ENCODE measurements at places on chromosomes 7 and 10. TPM values are rescaled to one million over a fixed set of nuclear protein-coding genes. Genes with fewer than 3 reads are reported as not detected.

- DNase-seq: no peak
- H3K36me3 ChIP-seq: no peaks in the 10 kb centered on the region
- H3K27me3 ChIP-seq: no peaks in the 10 kb centered on the region
Observed at GRCh38 chr10:71133710-71134686, 78.4 kb upstream of the UNC5B start.

DNA sequence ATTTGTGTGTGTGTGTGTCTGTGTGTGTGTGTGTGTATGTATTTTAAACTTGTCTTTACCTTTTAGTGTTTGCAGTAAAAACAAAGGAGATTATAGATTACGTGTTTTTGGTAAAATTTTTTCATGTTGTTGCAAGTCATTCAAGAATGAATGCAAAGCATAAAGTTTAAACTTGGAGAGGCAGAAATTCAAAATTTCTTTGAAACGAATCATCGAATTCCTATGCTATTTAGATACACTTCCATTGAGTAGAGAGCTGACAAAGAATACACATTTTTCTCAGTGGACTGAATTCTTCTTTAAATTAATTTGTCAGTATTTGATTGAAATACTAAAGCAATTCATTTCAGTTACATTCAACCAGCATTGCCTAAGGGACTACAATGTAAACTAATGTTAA is 66.0 kb upstream of the HDAC9 start:
- H3K27ac ChIP-seq: no peak overlapping the region
- no peak overlapping the region for H3K4me3 ChIP-seq
- no peaks in the 10 kb centered on the region for H3K27me3 ChIP-seq
- no peak for DNase-seq

- DNase-seq: peak; percentile 43
- peak overlapping the region; percentile 97 for H3K4me3 ChIP-seq
- peaks cover 33% of the 10 kb centered on the region for H3K36me3 ChIP-seq
- H3K27me3 ChIP-seq: no peaks in the 10 kb centered on the region
- peaks cover 45% of the 10 kb centered on the region for H3K4me1 ChIP-seq
Observed at GRCh38 chr10:100349087-100349486, 2.1 kb downstream of the SCD start.

DNA sequence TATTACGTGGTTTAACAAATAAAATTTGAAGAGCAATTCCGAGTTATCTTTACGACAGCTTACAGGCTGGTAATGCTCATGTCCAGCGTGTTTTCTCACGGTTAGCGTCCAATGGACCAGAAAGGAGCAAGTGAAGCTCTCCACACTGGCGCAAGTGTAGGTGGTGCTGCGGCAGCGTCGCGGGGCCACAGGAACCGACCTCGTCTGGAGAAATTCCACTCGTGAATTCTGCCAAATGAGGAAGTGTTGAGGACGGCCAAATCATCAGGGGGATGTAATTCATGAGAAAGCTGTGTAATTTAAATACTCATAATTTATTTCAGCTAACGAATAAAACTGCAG is 350 bp upstream of the ZNF37A start:
- H3K27ac ChIP-seq: no peak overlapping the region
- no peak for DNase-seq
- no peaks in the 10 kb centered on the region for H3K27me3 ChIP-seq
- H3K4me1 ChIP-seq: no peaks in the 10 kb centered on the region

DNA sequence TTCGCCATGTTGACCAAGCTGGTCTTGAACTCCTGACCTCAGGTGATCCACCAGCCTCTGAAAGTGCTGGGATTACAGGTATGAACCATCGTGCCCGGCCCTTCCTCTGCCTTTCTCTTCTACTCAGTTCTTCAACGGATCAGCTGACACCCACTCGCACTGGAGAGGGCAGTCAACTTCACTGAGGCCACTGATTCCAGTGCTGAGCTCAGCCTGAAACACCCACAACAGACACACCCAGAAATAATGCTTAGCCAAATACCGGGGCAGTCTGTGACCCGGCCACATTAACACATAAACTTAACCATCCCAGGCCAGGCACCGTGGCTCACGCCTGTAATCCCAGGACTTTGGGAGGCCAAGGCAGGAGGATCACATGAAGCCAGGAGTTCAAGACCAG is 119.3 kb upstream of the CHST15 start:
- no peaks in the 10 kb centered on the region for H3K4me1 ChIP-seq
- no peaks in the 10 kb centered on the region for H3K36me3 ChIP-seq
- no peak for DNase-seq
- H3K27me3 ChIP-seq: no peaks in the 10 kb centered on the region
- no peak overlapping the region for H3K27ac ChIP-seq
- no peak overlapping the region for H3K4me3 ChIP-seq

- no peak overlapping the region for H3K27ac ChIP-seq
- no peaks in the 10 kb centered on the region for H3K36me3 ChIP-seq
- no peak overlapping the region for H3K4me3 ChIP-seq
- peaks cover 36% of the 10 kb centered on the region for H3K4me1 ChIP-seq
Observed at GRCh38 chr10:18205098-18205834, 65.0 kb downstream of the CACNB2 start.

DNA sequence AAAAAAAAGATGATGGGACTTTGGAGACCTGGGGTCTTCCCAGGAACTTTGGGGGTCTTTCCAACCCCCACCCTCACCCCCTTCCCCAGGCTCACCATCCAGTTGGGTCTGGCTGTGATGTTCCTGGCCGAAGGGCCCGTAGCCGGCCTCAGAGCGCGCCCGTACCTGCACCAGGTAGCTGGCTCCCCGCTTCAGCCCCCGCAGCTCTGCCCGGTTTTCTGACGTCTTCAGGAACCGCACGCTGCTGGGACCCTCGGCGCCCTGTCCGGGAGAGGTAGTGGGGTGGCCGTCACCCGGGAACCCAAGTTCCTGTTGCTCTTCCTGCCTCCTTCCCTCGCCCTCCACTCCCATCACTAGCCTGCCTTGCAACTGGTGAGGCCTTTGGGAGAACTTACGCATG is 10.2 kb downstream of the EPHB4 start:
- H3K4me3 ChIP-seq: no peak overlapping the region
- no peak for DNase-seq
- H3K36me3 ChIP-seq: peaks cover 57% of the 10 kb centered on the region
- no peaks in the 10 kb centered on the region for H3K27me3 ChIP-seq

DNA sequence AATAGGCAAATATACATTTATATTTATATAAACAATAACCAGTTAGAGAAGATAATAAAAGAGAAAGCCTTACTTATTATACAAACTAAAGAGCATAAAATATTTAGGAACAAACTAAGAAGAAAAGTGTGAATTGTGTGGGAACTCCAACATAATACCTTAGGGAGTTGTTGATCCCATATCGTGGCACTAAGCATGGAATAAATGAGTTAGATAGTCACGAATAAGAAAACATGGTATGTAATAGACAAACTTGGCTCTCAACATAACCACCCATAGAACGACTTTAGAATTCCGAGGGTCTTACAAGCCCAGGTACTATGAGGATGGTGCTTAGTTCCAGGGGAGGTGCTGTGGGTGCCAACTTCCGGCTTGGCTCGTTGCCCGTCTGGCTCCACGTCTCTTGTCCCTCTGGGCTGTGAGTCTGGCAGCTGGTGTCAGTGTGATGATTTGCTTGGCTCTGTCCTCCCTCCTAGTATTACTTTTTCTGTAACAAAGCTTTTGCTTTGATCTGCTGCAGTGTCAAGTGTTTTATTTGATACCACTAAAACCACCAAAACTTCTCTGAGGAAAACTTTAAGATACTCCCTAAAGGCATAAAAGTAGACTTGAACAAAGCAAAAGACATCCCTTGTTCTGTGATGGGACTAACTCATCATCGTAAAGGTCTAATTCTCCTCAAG is 9.5 kb upstream of the RBM20 start:
- H3K4me3 ChIP-seq: no peak overlapping the region
- no peak for DNase-seq
- H3K27me3 ChIP-seq: no peaks in the 10 kb centered on the region
- H3K27ac ChIP-seq: no peak overlapping the region
- H3K4me1 ChIP-seq: peaks cover 28% of the 10 kb centered on the region

DNA sequence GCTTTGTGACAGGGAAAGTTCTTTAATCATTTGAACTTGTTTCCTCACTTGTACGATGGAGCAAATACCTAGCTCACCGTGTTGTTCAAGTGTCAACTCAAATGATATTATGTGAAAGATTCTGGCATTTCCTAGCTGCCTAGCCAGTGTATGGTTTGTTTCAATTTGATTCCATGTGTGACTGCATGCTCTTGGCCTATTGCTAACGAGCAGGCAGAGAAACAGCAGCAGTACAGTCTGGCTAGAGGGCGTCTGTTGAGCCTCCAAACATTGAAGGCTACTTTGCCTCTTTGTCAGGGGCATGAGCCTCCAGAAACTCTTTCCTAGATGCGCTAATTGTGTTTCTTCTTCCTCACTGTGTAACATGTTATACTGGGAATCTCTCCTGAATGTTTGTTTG is 417.4 kb downstream of the EXOC4 start:
- no peaks in the 10 kb centered on the region for H3K36me3 ChIP-seq
- no peaks in the 10 kb centered on the region for H3K27me3 ChIP-seq
- DNase-seq: no peak
- no peak overlapping the region for H3K27ac ChIP-seq
- no peak overlapping the region for H3K4me3 ChIP-seq

DNA sequence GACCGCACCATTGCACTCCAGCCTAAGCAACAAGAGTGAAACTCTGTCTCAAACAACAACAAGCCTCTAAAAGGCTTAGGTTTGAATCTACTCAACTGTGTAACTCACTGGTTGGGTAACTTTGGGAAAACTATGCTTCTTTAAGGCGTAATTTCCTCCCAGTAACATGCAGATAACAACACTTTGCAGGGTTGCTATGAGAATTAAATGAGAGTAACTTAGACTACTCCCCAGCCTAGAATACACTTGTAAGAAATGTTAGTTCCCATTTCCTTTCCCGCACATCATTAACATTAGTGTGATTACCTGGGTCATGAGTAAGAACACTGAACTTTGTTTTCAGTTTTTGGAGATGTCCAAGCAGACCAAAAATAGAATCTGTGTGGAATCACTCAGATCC is 5.4 kb upstream of the MYPN start:
- no peaks in the 10 kb centered on the region for H3K27me3 ChIP-seq
- H3K4me1 ChIP-seq: no peaks in the 10 kb centered on the region
- DNase-seq: no peak
- no peaks in the 10 kb centered on the region for H3K36me3 ChIP-seq

DNA sequence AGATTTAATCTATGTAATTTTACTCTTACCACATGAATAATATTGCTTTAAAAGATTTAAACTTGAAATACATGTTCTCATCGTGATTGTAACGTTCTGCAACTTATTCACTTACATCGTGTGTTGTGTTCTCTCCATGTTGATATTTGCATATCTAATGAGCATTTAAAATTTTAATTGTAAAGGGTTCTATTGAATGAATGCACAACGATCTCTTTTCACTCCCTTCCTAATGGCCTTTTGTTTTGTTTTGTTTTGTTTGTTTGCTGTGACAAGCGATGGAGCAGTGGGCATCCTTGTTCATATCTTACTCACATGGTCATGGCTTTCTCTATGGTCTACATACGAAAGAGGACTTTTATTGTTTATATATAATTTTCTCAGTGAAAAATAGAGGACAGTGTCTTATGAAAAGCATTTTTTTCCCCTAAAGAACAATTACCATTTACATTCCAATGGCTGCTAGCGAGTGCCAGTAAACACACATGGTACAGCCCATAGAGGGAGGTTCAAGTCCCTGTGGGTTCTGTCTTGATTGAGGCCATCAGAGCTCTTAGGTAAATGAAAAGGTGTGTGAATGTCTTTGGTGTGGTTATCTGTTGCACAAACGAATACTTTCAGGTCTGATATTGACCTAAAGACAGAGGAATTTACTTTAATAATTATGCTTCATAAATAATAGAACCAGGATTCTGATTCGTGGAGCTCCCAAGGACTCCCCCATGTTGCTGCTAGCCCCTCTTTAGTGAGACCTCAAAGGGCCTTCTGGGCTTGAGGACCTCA is 32.4 kb downstream of the BTBD16 start:
- H3K27ac ChIP-seq: no peak overlapping the region
- no peak for DNase-seq
- no peaks in the 10 kb centered on the region for H3K36me3 ChIP-seq
- peaks cover 10% of the 10 kb centered on the region for H3K4me1 ChIP-seq
- no peaks in the 10 kb centered on the region for H3K27me3 ChIP-seq
- no peak overlapping the region for H3K4me3 ChIP-seq

DNA sequence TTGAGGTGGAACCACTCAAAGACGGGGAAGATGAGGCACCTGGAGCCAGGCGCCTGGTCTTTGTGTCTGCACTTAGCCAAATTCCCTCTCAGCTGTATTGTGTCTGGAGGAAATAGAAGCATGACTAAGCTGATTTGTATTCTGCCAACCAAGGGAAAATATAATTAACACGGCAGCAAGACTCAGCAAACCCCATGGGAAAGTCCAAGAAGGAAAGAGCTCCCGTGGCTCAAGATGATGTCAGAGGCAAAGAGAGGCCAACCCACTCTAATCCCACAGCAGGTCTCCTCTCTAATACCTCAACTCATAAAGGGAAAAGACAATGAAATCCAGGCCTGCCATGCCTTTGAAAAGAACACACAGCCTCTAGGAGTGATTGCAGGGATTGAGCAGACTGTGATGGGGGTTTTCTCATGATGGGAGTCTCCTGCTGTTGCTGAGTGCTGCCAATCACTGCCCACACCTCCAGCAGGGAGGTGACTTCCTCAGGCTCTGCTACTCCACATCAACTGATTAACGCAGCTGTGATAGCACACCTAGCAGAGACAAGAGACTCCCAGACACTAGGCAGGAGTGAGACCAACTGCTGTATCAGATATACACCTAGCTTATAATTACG is 255.5 kb upstream of the C7orf33 start:
- no peak overlapping the region for H3K27ac ChIP-seq
- no peaks in the 10 kb centered on the region for H3K36me3 ChIP-seq
- H3K4me3 ChIP-seq: no peak overlapping the region
- no peaks in the 10 kb centered on the region for H3K27me3 ChIP-seq
- H3K4me1 ChIP-seq: peaks cover 9% of the 10 kb centered on the region

Gene OPALIN
- not detected for total RNA-seq

Gene PDE1C
- 0.67 TPM for total RNA-seq
